ENCODE measurements at places on chromosomes 3 and 15.

GRCh38 chr3:160224811-160225175, 429 bp upstream of the C3orf80 start:
- no peak for DNase-seq

- DNase-seq, result no peak
Observed at GRCh38 chr3:54321520-54321919, 199.2 kb downstream of the CACNA2D3 start.

DNA sequence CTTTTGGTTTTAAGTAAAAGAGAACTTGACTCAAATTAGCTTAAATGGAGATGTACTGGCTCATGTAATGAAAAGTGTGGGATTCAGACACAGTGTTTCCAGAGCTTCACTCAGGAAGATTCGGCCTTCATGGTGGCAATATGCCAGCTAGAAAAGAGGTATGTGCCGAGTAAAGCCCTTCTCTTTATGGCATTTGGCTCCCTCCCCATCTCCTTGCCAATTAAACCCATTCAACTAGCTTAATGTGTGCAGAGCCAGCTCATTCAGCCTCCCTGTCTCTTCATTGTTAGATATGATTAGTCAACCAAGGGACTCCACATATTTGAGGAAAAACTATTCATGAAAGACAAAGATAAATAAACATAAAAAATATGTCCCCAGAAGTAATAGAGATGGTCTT, 15.0 kb upstream of the TRANK1 start:
- DNase-seq, result no peak

DNA sequence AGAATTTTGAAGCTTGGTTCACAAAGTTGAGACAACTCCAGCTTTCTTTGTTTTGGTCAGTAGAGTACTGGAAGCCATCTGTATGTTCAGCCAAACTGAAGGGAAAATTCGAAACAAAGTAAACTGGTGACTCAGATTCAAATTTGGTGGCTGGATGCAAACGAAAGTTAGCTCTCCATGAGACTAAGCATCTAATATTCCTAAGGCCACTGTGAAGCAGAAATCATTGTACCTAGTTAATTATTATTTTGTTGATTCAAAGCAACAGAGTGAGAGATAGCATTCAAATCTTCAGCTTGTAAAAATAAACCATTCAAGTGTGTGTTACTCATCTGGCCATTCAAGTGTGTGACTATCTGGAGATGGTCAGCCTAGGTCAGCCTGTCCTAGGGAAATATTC, 42.1 kb downstream of the NR2F2 start:
- DNase-seq, result no peak

DNA sequence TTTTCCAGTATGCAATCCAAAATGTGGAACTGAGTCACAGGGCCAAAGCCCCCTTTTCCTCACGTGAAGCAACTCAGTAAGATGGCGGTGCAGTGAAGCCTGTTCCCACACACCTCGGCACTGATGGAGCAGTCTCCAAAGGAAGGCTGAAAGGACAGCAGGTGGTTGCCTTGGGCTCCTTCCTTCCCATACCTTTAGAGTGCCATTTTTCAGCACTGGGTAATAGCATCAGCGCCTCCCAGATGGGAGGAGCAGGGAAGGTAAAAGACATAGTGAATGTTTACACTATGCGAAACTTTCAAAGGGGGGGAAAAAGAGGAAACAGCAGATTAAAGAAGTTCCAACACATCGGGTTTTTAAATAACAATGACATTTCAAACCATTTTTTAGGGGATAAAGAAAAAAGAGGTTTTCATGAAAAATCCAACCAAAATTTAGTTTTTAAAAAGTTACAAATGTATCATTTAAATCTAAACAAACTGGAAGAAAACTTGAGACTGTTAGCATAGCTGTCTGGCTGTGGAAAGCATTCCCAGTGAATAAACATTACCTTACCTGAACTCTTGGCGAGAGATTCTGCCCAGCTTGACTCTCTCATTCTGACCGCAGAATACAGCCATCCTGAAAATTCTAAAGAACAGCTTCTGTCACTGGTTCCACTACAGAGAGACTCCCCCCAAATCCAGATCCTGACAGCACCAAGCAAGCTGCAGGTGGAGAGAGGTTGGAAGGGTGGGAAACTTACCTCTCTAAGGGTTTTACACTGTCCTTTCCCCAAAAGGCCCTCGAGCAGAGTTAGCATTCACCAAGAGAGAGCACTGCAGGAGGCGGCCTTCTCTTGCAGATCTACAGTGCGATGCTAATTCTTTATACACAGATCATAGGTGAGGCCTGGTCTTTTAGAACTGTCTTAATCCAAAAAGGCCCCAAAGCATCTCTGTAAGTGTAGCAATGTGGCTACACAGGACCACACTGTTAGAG, 32.6 kb downstream of the ABCC5 start:
- no peak for DNase-seq

- no peak for DNase-seq
Observed at GRCh38 chr15:75786575-75786947, 56.7 kb upstream of the UBE2Q2 start.

GRCh38 chr3:97138914-97139541, 324.6 kb downstream of the EPHA6 start:
- no peak for DNase-seq

GRCh38 chr3:16912400-16913263, 27.9 kb downstream of the PLCL2 start:
- DNase-seq, result no peak

GRCh38 chr3:7917443-7918151, 584.0 kb upstream of the LMCD1 start:
- no peak for DNase-seq

GRCh38 chr15:52291204-52291603, 4.4 kb downstream of the MYO5C start:
- peak; percentile 29 for DNase-seq

- DNase-seq, result no peak
Observed at GRCh38 chr3:5431146-5431545, 243.6 kb downstream of the EDEM1 start.

DNA sequence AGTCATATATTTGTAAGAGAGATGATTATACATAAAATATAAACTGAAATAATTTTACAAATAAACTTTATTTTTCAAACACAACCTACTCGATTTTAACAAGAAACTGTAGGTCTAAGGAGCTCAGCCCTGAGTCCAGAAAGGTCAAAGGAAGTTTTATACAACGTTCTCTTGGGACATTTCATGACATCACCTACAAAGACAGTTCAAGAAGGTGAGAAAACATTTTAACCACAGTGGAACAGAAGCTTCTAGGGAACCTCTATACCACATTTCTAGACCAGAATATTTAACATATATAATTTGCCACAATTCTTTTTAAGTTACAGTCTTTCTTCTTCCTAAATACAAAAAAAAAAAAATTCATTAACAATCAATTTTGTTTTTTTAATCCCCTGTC, 40.1 kb downstream of the CBLB start:
- no peak for DNase-seq

Measured in activated CD8-positive, alpha-beta T cell treated with anti-CD3 and anti-CD28 coated beads, Interleukin-2, amount 10 ng/mL, durations not matched to agents 7 days and 5 days (primary cell).